ENCODE measurements at places on chromosomes 5 and 9.

- no peak for DNase-seq
These were observed 540.5 kb downstream of the CTNND2 start for GRCh38 chr5:11363631-11364178.

- DNase-seq = no peak
These were observed 183.1 kb upstream of the S1PR3 start for GRCh38 chr9:88808019-88808656.

DNA sequence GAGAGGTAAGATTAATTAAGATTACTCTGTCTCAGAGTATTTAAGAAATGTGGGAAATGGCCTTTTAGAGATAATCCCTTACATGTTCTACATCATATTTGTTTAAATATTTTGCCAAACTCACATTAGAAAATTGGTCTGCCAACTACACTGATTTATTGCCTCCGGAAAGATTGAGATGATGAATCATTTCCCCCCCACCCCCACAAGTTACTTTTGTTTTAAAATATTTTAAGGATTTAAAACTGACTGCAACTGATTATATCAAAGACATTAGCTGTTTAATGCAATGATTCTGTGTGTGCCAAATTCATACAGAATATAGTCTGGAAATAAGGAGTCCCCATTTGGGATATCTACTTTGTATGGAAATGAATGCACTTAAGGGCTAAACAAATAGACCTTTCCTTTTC lies 674.4 kb downstream of the PRR16 start:
- DNase-seq = no peak

DNA sequence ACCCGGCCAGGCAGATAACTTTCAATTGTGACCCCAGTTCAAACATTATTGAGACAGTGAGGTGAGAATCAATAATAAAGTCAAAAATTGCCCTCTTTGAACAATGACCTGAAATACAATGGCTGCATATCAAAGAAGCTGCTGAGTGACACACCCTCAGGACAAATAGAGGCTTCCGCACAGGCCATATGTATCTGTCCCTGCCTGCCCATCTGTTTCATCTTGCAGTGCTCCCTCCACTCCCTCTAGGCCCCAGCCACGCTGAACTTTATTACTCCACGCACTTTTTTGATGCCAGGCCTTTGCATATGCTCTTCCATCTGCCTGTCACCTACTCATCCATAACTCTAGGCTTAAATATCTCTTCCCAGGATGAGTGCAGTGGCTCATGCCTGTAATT lies 15.9 kb upstream of the PFDN1 start:
- DNase-seq = no peak

Measured in CD4-positive, alpha-beta T cell treated with Interleukin-6 at 100 ng/mL for 8 hours (primary cell).